ENCODE measurements at places on chromosomes 7 and 10.

GRCh38 chr10:110274072-110274627 is 30.6 kb downstream of the SMNDC1 start:
- DNase-seq = no peak

GRCh38 chr7:76381814-76382213 is 23.0 kb upstream of the YWHAG start:
- DNase-seq = no peak

- no peak for DNase-seq
Observed at GRCh38 chr7:7568553-7568952, 1.9 kb downstream of the MIOS start.

DNA sequence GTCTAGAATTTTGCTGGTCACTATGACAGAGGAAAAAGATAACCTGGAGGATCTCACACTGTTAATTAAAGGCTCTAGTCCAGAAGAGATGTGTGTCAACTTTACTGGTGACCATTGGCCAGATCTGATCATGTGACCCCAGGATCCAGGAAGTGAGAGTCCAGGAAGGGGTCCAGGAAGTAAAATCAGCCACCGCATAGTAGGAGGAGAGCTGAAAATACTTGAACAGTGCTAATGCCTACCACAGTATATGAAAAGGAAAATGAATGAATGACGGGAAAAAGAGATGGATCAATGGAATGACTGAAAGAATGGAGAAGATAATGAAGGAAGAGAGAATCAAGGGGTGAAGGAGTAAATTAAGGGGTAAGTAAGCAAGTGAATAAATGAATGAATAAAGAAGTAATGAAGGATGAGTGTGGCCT is 415.3 kb downstream of the RPS24 start:
- DNase-seq = no peak

GRCh38 chr10:66983475-66983818 is 57.6 kb downstream of the LRRTM3 start:
- DNase-seq = no peak

GRCh38 chr7:148935451-148935850 is 51.4 kb upstream of the EZH2 start:
- DNase-seq = no peak

DNA sequence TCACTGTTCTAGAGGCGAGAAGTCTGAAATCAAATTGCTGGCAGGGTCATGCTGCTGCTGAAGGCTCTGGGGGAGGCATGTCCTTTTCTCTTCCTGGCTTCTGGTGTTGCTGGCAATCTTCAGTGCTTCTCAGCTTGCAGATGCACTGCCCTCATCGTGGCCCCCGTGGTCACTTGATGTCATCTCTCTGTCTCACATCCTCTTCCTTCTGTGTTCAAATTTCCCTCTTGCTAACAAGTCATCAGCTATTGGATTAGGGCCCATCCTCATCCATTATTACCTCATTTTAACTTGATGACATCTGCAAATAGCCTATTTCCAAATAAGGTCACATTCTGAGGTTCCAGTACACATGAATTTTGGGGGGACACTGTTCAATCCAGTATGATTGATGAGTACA is 36.6 kb upstream of the SRGN start:
- no peak for DNase-seq

DNA sequence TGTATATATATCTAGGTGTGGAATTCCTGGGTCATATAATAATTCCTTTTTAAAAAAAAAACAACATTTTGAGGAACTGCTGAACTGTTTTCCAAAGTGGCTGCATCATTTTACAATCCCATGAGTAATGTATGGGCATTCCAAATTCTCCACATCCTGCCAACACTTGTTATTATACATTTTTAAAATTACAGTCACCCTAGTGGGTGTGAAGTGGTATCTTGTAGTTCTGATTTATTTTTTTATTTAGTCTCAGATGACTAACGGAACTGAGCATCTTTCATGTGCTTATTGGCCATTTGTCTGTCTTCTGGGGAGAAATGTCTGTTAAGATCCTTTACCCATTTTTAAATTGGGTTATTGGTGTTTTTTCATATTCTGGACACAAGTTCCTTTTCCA is 12.0 kb upstream of the KLHL7 start:
- DNase-seq = peak; percentile 44

GRCh38 chr10:16788125-16788524 is 29.1 kb downstream of the RSU1 start:
- no peak for DNase-seq

DNA sequence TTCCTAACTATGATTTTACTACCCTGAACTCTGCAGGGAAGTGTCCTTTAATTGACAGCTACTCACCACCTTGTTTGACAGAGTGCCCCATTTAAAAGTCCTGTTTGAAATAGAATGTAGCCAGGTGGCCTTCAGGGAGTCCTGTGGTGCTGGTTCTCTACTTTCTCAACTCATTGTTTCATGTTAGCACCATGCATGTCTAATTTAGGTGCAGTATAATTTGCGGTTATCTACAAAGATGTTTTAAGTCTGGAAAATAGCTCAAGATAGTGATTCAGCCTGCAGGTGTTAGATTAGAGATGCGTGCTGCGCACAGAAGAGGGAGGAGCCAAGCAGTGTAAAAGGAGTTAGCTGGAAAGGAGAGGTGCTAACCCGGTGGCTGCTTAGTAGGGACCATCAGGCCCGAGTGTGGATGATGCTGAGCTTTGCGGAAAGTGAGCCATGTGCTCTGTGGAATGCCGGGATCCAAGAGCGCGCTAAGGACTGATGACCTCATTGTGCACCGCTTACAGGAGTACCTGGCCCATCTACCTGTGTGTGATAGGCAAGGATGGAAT is 1.2 kb downstream of the CCM2 start:
- DNase-seq = no peak

DNA sequence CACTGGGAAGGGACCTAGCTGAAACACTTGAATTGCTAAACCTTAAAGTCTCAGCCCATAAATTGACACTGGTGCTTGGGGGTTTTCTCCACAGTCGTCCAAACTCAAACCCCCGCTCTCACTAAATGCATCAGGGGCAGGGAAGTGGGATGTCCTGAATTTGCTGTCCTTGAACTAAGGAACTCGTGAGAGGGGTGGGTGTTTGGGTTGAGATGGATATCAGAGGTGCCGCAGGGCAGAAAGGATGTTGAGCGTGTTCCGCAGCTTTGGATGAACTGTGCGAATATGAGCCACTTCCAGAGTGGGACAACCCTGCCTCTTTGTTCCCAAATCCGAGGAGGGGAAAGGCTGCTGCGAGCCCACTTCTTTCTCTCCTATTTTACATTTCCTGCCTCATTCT is 90.3 kb upstream of the LYZL2 start:
- DNase-seq = no peak

GRCh38 chr10:17229016-17229716 is 1.1 kb downstream of the VIM start:
- DNase-seq = no peak

- no peak for DNase-seq
Observed at GRCh38 chr7:130939321-130940095, 205.5 kb upstream of the KLF14 start.

GRCh38 chr10:48996-49395 is at the start of gene TUBB8:
Gene TUBB8, minus strand, starts transcription at chr10:49296. Its CDS starts 58 bp downstream, at chr10:49238.
- no peak for DNase-seq

DNA sequence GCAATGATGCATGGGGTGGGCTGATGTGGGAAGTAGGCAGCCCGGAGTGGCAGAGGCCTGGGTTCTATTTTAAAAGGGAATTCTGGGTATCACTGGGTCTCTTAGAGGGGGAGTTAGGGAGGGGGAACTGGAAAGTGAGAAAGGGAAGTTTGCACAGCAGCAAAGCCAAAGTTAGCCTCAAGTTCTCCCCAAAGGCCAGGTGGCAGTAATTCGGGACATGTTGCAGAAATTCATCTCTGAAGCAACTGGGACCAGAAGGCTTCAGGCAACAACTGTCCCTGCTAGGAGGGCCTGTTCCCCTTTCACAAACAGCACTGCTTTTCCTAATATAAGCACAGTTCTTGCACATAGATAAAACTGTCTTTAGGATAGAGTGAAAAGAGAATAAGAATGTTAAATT is 67.4 kb downstream of the NOD1 start:
- no peak for DNase-seq

DNA sequence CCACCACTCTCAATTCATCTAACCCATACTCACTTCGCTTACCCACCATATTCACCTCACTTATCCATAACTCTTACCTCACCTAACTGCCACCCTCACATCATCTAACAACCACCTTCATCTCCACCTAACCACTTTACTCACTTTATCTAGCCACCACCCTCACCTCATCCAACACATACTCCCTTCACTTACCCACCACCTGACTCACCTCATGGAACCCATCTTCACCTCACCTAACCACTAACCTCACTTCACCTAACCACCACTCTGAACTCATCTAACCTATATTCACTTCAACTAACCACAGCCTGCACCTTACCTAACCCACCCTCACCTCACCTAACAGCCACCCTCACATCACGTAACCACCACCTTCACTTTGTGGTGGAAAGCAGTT is 84.2 kb downstream of the VIPR2 start:
- no peak for DNase-seq

DNA sequence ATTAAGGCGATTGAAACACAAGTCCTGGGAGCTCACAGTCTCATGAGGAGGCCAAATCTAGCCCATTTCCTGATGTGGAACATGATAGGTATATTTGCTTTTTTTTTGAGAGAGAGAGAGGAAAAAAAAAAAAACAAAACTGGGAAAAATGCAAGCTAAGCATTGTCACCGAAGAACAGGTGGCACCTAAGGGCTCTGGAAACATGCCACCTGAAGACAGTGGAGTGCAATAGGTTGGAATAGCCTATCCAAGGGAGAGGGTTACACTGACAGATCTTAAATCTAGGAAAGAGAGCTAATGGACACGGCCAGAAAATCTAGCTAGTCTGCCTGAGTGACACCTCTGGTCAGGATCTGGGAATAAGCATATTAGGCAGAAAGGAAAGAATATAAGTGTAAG is 110.2 kb downstream of the SRI start:
- no peak for DNase-seq

All from epithelial cell of prostate (primary cell).